HepG2 (cell line): ENCODE measurements at places on chromosomes 11 and 22.

GRCh38 chr11:66663741-66664296 is 13.9 kb downstream of the RBM4B start:
- no peak for DNase-seq

DNA sequence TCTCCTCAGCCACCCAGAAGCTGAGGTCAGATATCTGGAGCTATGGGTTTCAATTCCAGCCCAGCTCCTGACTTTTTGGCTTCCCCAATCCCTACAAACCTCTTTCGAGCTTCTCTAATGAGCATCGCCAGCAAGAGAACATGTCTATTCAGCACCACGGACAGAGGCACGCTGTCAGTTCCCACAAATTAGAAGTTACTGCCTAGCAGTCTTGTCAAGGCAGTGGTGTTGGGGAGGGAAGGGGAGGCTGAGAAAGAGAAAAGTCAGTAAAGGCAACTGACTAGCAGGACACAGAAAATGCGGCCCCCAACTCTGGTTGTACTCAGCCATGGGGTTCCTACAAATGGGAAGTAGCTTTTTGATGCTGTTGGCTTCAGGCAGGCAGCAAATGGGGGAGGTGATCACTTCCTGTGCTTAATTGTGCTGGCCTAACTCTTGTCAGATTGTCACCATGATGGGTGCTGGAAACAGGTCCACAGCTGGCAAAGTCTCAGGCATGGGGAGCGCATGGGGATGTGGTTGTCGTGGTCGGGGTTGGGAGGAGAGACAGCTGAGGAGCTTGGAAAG is 205.9 kb downstream of the ST3GAL4 start:
- peak; percentile 34 for DNase-seq

DNA sequence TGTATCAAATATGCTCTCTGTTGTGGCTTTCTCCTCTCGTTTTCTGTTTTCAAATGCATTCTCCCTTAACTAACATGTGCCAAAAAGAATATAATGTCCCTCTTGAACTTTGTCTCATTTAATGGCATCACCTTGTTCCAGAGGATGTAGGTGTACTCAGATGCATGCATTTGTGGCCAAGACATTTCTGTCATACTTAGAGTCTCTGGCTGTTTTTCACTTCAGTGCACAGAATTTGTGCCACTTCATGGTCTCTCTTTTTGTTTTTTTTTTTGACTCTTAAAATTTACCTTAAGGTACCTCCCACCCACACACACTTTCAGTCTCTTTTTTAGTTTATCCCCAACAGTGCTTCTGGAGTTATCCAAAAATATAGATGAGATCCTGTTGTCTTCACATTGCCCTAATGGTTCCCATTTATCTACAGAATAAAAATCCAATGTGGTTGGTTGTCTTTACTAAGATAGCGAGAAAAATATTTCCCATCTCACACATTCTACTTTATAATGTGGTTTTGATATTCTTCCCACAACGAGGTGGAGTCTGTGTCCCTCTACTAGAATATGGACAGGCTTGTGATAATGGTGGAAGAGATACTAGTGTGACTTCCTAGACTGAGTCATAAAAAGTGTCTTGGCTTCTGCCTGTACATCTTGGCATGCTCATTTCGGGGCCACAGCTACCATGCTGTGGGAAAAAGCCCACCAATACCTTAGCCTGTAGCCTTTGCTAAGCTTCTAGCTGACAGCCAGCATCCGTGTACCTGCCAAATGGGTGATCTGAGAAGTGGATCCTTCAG is 125.8 kb downstream of the DDX10 start:
- no peak for DNase-seq

DNA sequence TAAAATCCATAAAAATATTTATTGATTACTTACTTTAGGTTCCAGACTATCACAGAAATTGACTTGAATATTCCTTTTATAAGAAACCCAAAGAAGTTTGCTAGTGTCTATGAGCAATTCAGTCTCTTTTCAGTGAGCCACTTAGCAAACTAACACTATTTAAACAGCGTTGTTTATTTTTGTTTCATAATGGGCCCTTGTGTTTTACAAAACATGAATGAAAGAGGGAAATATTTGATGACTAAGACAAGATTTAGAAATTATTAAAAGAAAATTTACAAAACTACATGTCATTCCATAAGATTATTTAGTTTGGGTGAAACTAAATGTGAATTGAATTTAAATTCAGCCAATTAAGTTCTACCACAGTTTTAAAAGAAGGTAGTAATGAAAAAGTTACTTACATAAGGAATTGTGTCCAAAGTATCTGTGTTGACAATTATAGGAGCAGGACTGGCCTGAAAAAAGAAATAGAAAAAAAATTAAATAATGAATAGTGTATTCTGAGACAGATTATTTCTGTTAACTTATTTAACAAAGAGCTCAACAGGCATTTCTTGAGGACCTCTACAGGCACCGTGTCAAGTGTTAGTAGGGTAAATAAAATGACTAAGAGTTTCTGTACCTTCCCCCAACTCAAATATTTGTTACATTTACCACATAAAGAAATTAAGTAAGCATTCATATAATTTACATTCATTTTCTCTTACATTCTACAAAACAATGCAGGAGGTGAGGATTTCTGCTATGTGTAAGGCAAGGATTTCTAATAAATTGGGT is 964.9 kb upstream of the CCDC90B start:
- no peak for DNase-seq

GRCh38 chr22:50060441-50061140 is 2.5 kb upstream of the TTLL8 start:
- no peak for DNase-seq
